ENCODE measurements at places on chromosomes 1 and 21.

- no peak for DNase-seq
Measured at GRCh38 chr1:116503546-116504307, 67.1 kb downstream of the CD58 start.

GRCh38 chr1:37306461-37306860 lies 167.9 kb upstream of the ZC3H12A start:
- DNase-seq: no peak

- DNase-seq: no peak
Measured at GRCh38 chr1:218739426-218739825, 394.3 kb downstream of the TGFB2 start.

GRCh38 chr1:16133007-16133961 lies 22.6 kb downstream of the EPHA2 start:
- DNase-seq: no peak

- peak; percentile 58 for DNase-seq
Measured at GRCh38 chr1:115098979-115099692, 9.8 kb upstream of the TSPAN2 start.

- DNase-seq: peak; percentile 70
Measured at GRCh38 chr1:175319112-175319911, 126.7 kb upstream of the KIAA0040 start.

DNA sequence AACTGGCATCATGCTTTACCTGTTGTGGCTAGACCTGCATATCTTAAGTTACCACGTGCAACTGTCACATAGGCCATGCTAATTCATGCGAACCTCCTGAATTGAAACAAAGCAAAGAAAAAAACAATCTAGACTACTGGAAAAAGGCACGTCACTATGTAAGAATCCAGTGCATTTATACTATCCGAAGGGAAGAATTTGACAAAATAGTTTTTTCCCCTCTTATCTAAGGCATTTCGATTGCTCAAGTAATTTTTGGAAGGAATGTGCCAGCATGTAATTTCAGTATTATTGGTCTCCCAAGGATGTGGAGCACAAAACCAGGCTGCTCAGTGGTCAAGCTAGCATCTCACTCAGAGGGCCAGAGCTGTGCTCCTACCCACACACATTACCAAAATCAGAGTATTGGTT lies 31.5 kb upstream of the C1orf198 start:
- DNase-seq: no peak

- DNase-seq: no peak
Measured at GRCh38 chr1:236222632-236223031, 59.1 kb downstream of the ERO1B start.

- DNase-seq: no peak
Measured at GRCh38 chr1:27664291-27664690, 7.7 kb downstream of the IFI6 start.

DNA sequence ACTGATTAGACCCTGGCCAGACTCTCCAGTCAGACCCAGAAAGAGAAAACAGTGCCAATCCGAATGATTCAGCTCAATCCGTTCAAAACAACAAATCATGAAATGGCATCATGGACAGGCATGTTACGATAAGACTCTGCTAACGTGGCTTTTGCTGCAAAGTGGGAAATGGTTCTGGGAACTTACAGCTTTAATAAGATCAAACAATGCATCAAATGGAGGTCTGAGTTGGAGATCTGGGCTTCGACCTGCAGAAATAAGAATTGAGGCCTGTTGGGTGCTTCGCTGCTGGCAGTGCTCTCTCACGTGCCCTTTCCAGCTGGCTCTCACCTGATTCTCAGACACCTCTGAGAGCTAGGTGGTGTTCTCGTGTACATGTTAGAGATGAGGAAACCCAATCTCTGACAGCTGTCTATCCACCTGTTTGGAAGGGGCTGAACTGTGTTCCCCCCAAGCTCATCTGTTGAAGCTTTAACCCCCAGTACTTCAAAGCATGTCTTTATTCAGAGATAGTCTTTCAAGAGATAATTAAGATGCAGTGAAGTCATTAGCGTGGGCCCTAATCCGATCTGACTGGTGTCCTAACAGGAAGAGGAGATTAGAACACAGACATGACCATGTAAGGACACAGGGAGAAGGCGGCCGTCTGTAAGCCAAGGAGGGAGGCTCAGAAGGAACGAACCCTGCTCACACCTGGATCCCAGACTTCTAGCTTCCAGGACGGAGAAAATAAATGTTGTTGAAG lies 45.5 kb upstream of the ETS2 start:
- no peak for DNase-seq

GRCh38 chr1:92307980-92308379 lies 9.1 kb downstream of the RPAP2 start:
- DNase-seq: no peak

GRCh38 chr1:171654201-171654941 lies 1.9 kb upstream of the MYOC start:
- DNase-seq: no peak

DNA sequence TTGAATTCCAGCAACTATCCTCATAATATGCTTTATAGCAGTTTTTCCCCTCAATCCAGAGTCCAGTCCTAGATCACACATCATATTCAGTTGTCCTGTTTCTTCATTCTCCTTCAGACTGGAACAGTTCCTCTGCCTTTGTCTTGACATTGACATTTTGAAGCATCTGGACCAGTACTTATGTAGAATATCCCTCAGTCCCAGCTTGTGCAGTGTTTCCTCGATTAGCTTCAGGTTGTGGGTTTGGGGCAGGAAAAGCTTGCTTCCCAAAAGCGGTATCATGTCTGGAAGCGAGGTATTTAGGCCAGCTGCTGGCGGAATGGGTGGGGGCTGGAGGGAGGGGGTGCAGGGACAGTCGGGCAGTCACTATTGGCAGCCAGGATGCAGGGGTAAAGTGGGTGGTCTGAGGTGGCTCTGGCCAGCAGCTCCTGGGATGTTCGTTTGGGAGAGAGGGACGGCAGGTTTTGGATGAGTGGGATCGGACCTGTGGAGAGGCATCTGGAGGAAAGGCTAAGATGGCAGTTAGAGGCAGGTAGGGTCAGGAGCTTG lies 6.5 kb downstream of the THEMIS2 start:
- no peak for DNase-seq

DNA sequence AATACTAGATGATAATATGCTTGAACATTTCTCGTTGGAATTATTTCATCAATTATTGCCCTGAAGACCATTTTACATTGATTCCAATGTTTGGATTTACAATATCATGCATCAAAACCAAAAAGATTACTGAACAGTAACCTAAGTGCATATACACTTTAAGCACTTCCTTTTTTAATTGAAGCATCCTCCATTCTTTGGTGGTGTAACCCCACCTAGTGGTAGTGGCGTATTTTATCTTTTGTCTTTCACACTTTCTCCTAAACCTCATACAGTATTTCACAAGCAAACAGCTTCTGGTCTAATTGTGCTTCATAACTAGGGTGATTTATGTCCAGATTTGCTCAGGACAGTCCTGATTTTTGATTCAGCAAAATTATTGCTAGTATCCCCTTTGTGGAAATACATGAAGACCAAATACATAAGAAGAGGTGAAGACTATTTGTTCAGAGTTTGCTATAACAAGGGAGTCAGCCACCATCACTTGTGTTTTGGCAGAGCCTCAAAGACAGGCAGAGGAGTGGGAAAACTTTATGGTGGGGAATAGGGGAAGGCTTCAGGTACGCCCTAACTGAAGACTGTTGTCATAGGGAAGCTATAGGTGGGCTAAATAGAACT lies 3.4 kb upstream of the NVL start:
- DNase-seq: no peak

- DNase-seq: no peak
Measured at GRCh38 chr1:20558191-20558590, 5.8 kb downstream of the FAM43B start.

DNA sequence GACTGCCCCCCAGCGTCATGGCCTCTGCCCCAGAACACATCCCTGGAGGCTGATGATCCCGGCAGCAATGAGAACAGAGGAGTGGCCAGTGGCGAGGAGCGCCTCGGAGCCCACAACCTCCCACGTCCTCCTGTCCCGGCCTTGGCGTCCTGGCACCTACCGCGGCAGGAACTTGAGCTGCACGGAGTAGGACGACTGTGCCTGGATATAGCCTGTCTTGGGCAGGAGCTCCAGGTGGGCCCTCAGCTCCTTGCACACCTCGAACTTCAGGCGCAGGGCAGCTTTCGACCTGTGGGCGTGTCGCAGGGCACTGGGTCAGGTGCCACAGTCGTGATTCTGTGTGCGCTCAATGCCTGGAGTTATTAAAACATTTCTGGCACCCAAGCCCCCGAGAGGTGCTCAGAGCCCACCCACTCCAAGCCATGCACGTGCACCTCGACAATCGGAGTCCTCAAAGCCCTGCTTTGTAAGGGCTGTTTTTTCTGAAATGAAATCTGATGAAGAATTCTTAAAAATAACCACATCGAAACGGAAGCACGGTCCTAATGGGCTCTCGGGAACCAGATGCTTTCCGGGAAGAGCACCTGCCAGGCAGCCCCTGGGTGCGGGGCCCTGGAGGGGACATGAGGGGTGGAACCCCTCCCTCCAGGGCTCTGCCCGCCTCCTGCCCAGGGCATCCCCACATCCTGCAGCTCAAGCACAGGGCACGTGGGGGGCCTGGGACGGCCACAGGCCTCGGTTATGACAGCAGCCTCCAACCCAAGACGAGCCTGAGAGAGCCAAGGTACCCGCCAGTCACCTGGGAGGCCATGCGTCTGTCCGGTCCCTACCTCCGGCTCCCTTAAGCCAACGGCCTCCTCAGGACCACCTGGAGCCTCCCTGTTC lies 23.0 kb upstream of the TMEM52 start:
- DNase-seq: no peak

- DNase-seq: no peak
Measured at GRCh38 chr1:160910170-160910750, 25.3 kb upstream of the ITLN1 start.

DNA sequence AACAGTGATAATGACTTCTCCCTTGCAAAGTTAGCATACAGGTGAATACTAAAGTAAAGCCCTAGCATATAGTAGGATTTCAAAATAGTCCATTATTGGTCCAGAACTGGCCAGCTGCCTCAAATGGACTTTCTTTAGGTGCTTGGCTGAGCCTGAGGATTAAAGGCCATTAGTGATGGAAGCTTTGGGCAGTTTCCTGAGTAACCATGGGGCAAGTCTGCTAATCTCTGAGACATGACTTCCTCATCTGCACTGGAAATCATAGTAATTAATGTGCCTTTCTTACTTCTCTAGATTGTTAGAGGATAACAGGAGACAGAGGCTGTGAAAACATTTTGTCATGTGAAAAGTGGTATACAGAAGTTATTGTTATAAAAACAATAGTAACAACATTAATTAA lies 156.5 kb upstream of the UBE2U start:
- DNase-seq: no peak

- DNase-seq: no peak
Measured at GRCh38 chr1:84103197-84103992, 40.7 kb upstream of the PRKACB start.

GRCh38 chr1:77465139-77465538 lies 183.3 kb downstream of the AK5 start:
- no peak for DNase-seq

All from activated CD4-positive, alpha-beta T cell treated with anti-CD3 and anti-CD28 coated beads, Interleukin-2, amount 50 U/mL, for 48 hours (primary cell).